ENCODE measurements at places on chromosomes 12 and 14. TPM values are rescaled to one million over a fixed set of nuclear protein-coding genes. Genes with fewer than 3 reads are reported as not detected.

GRCh38 chr14:68984686-68985085 is 5.6 kb upstream of the ACTN1 start:
- no peak overlapping the region for H3K27ac ChIP-seq
- DNase-seq, result no peak
- no peaks in the 10 kb centered on the region for H3K36me3 ChIP-seq
- H3K27me3 ChIP-seq, result peaks cover 3% of the 10 kb centered on the region
- peaks cover 10% of the 10 kb centered on the region for H3K4me1 ChIP-seq

- H3K27me3 ChIP-seq, result no peaks in the 10 kb centered on the region
- H3K27ac ChIP-seq, result no peak overlapping the region
- no peaks in the 10 kb centered on the region for H3K4me1 ChIP-seq
- H3K4me3 ChIP-seq, result no peak overlapping the region
- no peaks in the 10 kb centered on the region for H3K36me3 ChIP-seq
These were observed 54.3 kb downstream of the DRAM1 start for GRCh38 chr12:101931498-101932326.

DNA sequence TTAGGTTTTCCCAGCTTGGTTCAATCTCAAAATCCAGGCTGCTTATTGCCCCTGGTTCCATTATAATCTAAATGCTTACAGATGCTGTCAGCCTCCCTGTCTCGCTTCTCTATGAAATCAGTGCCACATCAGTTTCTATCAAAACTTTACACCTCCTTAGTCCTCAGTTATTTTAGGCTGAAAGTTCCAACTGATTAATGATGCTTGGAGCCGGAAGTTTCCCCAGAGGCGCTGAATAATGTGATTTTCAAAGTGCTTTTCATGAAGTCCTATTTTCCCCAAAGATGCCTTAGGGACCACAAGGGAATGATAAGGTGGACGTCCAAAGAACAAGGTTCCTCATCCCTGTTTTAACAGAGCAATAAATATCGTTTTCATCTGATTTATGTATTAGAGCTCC is 262.4 kb upstream of the RMST start:
- no peaks in the 10 kb centered on the region for H3K27me3 ChIP-seq
- H3K27ac ChIP-seq, result peak overlapping the region; percentile 60
- H3K4me3 ChIP-seq, result no peak overlapping the region
- DNase-seq, result no peak

- H3K4me1 ChIP-seq, result peaks cover 24% of the 10 kb centered on the region
- H3K27me3 ChIP-seq, result peaks cover 4% of the 10 kb centered on the region
- H3K27ac ChIP-seq, result peak overlapping the region; percentile 44
- H3K36me3 ChIP-seq, result peaks cover 4% of the 10 kb centered on the region
These were observed 1.6 kb downstream of the LRRC74A start for GRCh38 chr14:76827696-76828296.

- H3K36me3 ChIP-seq, result no peaks in the 10 kb centered on the region
- no peak overlapping the region for H3K4me3 ChIP-seq
- DNase-seq, result no peak
These were observed 117.3 kb downstream of the NEDD1 start for GRCh38 chr12:97024393-97024792.

GRCh38 chr12:49295082-49295936 is at the start of gene PRPH:
Gene PRPH (plus strand): TSS chr12:49295147. CDS start chr12:49295201, 54 bp downstream.
- peak within 1 kb of the TSS; percentile 93 for H3K4me3 ChIP-seq
- peaks cover 12% of the 10 kb centered on the region for H3K4me1 ChIP-seq
- H3K27ac ChIP-seq, result peak within 1 kb of the TSS; percentile 99

DNA sequence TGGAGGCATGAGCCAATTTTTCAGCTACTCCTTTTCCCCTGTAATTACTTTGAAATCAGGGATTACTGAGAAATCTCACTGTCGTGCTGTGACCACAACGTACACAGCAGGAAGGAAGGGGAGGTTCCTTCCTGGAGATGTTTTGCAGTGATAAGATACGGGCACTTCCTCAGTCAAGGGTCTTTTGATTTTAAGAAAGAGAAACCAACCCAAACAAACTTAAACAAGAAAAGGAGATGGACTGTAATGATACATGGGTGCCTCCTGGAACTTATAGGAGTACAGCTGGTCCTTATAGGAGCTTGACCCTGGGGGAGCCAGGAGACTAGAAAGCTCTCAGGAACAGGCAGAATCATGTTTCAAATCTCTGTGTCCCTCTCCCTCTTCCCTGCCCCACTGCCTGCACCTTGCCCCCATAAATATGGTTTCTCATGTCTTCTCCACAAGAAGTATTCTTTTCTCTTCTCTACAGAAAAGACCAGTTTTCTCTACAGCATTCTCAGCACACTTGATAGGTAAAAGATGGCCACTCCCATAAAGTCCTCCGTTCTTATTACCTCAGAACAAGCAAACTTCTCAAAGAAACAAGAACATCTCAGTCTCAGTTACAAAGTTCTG is 281.1 kb upstream of the AMIGO2 start:
- peaks cover 6% of the 10 kb centered on the region for H3K4me1 ChIP-seq
- H3K4me3 ChIP-seq, result no peak overlapping the region
- H3K36me3 ChIP-seq, result no peaks in the 10 kb centered on the region
- no peak for DNase-seq
- no peak overlapping the region for H3K27ac ChIP-seq

GRCh38 chr14:93161411-93161940 is 23.2 kb downstream of the MOAP1 start:
- H3K27ac ChIP-seq, result peak overlapping the region; percentile 56
- peaks cover 5% of the 10 kb centered on the region for H3K4me1 ChIP-seq
- no peak overlapping the region for H3K4me3 ChIP-seq
- H3K36me3 ChIP-seq, result no peaks in the 10 kb centered on the region

DNA sequence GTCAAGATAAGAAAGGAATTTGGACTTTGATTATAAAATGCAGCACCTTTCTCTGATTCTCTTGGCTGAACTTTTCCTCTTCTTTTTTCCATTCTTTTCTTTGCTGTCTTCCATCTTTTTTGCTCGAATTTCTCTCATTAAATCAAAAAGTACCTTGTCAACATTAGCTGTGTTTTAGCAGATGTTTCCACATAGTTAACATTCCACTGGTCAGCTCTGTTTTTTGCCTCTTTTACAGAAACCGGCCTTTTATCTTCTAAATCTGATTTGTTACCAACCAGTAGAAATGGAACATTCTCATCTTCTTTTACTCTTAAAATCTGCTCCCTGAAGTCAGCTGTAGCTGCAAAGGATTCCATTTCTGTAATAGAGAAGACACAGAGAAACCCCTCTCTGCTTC is 71.1 kb upstream of the SYT1 start:
- DNase-seq, result no peak
- no peak overlapping the region for H3K27ac ChIP-seq
- H3K36me3 ChIP-seq, result peaks cover 13% of the 10 kb centered on the region

DNA sequence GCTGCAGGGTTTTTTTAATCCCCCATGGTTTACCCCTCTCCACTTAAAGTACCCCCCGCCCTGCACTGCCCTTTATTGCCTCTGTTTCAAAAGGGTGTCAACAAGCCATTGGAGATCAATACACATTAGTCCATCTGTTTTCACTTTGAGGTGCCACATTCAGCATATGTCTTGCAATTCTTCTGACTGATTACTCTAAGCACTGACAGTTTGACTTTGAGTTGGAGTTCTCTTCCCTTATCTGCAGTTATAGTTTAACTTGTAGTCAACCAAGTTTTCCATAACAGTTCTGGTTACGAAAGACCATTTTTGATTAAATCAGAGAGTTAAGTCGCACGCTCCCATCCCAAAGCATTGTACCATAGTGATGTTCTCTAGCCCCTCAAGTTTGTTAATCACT is 260.8 kb upstream of the TBX3 start:
- peak overlapping the region; percentile 75 for H3K27ac ChIP-seq
- H3K27me3 ChIP-seq, result peaks cover 6% of the 10 kb centered on the region
- H3K4me1 ChIP-seq, result peaks cover 23% of the 10 kb centered on the region
- H3K36me3 ChIP-seq, result no peaks in the 10 kb centered on the region
- H3K4me3 ChIP-seq, result peak overlapping the region; percentile 27
- DNase-seq, result peak; percentile 20

DNA sequence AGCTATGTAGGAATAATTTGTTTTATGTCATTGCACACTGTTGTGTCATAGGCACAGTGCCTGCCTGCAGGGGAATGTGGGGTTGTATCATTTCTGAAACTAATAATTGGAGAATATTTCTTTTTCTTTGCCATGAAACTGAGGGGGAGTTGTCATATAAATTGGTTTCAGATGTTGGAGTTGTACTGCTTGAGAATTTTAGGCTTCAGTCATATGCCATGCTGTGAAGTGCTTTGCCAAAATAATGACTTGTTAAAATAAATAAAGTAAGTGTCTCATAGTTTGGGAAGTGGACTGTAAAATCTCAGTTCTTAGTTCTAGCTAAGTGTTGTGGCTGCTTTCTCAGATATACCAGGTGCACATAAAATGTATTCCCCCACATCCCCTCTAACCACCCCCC is 116.8 kb downstream of the DAAM1 start:
- peaks cover 2% of the 10 kb centered on the region for H3K27me3 ChIP-seq
- no peak for DNase-seq
- no peak overlapping the region for H3K27ac ChIP-seq
- no peaks in the 10 kb centered on the region for H3K36me3 ChIP-seq
- H3K4me1 ChIP-seq, result peaks cover 17% of the 10 kb centered on the region

- H3K27me3 ChIP-seq, result peaks cover 4% of the 10 kb centered on the region
- H3K27ac ChIP-seq, result no peak overlapping the region
- H3K4me1 ChIP-seq, result no peaks in the 10 kb centered on the region
- H3K4me3 ChIP-seq, result no peak overlapping the region
- DNase-seq, result no peak
- H3K36me3 ChIP-seq, result peaks cover 21% of the 10 kb centered on the region
These were observed 411.1 kb downstream of the TMEM121 start for GRCh38 chr14:105937253-105938054.

DNA sequence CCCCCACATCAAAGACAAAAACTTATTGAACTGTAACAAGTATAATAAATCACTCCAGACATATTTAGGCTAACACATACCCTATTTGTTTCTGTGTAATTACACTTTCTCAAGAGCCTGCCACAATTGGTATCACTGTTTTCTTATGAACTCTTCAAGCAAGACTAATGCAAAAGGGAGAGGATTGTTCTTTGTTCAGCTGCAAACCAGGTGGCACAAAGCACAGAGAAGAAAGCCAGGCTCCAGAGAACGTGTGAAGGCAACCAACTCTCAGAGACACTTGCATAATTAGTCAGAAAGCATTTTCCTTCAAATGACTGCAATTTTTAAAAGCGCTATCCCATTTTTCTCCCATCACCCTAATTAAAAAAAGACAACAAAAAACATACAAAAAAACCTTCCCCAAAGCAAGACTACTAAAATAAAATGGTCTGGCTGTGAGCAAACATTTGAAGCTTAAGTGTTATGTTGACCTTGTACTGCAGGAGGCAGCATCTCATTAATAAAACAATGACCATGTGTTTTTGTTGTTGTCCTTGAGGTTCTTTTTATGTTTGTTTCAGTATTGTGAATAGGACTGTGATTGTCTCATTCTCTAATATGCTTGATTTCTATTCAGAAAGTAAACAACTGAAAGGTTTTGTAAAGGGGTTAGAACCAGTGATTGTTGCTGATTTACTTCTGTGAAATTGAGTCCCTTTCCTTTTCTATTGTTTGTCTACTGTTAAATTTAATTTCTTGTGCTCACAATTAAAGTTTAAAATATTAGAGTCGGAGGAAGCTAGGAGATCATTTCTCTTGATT is 452.7 kb upstream of the PDE3A start:
- no peaks in the 10 kb centered on the region for H3K27me3 ChIP-seq
- peak overlapping the region; percentile 20 for H3K27ac ChIP-seq
- H3K4me1 ChIP-seq, result peaks cover 13% of the 10 kb centered on the region
- H3K4me3 ChIP-seq, result no peak overlapping the region

DNA sequence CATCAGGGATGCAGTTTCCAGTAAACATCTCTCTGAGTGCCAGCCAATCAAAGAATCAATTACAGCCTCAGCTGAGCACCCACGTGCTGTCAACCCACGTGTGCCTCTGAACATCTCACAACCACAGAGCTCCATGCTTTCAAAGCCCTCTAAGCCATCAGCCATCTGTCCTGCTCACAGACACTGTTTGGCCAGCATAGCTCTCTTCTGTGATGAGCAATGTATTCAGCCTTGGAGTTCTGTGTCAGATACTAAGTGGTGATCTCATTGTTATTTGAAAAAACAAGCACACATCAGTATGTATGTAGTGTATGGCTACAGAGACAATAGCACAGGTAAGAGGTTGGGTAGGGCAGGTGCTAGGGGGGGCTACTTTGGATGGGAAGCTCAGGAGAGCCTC is 94.3 kb downstream of the RGS6 start:
- H3K4me3 ChIP-seq, result no peak overlapping the region
- H3K27me3 ChIP-seq, result no peaks in the 10 kb centered on the region
- H3K4me1 ChIP-seq, result no peaks in the 10 kb centered on the region

DNA sequence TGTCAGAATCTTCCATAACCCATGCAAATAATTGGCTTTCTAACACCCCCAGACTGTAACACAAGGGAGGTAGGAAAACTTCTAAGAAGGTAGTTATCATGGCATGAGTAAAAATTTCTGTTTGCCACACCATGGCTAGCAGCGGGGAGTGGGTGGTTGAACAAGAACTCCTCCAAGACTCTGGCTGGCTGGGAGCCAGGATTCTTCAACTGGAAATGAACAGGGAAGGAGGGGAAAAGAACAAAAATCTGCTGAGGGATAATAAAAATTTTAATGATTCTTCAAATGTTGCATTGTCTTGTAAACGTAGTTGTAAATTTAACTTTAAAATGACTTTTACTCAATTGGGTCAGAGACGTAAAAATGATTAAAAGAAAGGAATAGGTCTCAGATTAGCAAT is 78.9 kb downstream of the AKAP6 start:
- H3K36me3 ChIP-seq, result no peaks in the 10 kb centered on the region
- no peak overlapping the region for H3K4me3 ChIP-seq
- peaks cover 6% of the 10 kb centered on the region for H3K27me3 ChIP-seq
- H3K27ac ChIP-seq, result no peak overlapping the region

DNA sequence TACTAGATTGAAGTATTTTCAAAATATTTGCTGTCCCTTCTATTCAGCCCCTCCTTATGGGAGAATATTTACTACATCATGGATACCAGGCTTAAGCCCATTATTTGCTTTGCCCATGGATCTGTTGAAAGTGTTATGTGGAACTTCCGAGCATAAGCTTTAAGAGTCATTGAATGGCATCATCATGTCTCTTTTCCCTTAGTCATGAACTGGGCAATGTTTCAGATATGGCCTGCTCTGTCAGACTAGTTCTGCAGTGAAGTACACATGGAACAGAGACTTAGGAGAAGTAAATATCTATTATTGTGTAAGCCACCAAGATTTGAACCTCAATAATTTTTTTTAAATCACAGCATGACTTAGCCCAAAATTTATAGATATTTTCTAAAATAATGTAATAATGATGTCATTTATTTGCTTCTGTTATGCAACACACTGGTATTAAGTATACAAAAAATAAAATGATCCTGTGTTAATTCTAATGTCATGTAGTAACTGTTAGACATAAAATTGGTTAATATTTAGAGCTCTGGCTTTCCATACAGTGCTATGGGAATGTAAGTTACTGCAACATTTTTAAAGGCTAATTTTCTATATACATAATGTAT is 1097.3 kb downstream of the SLC16A7 start:
- H3K36me3 ChIP-seq, result no peaks in the 10 kb centered on the region
- H3K27me3 ChIP-seq, result no peaks in the 10 kb centered on the region
- H3K27ac ChIP-seq, result no peak overlapping the region
- H3K4me1 ChIP-seq, result no peaks in the 10 kb centered on the region

The FGF23 gene
- total RNA-seq, result not detected

The OR4K2 gene
- total RNA-seq, result not detected

The C14orf132 gene
- total RNA-seq, result 552 TPM

The KRT71 gene
- not detected for total RNA-seq

The OVCH1 gene
- total RNA-seq, result not detected

Measured in glutamatergic neuron (in vitro differentiated cells).